Fibroblast of skin of right quadriceps (primary cell): ENCODE measurements at places on chromosomes 1 and 21.
A peak's percentile ranks its signal among the peaks of the same experiment; 100 is the strongest.

- peak; percentile 58 for DNase-seq
Measured at GRCh38 chr1:173669491-173669941, at the start of gene ANKRD45. ANKRD45 (minus strand) TSS chr1:173669851; CDS start chr1:173659418, 10,433 bp downstream.

- DNase-seq = peak; percentile 39
Measured at GRCh38 chr1:209291715-209292114, 291.8 kb upstream of the CAMK1G start.

DNA sequence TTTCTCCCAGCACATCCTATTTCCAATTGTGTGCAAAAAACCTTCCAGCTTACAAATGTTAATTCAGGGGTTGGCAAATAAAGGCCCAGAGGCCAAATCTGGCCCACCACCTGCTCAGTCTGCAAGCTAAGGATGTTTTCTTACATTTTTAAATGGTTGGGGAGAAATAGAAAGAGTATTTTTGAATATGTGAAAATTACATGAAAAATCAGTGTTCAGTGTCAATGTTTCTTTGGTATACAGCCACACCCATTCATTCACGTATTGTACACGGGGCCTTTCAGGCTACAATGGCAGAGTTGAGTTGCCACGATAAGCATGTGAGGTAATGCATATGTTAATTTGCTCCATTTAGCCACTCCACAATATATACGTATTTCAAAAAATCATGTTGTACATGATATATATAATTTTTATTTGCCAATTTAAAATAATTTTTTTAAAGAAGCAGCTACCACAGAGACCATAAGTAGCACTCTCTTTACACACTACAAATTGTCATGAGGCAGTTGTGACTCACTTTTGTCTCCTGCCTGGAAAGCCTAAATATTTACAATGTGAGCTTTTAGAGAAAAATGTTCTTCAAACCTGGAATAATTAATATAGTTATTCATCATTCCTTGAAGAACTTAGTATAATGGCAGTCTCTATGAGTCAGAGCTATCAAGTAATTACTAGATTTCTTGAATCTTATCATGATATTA, 189.6 kb downstream of the SMYD3 start:
- DNase-seq = peak; percentile 74

GRCh38 chr21:41600961-41601572, 93.1 kb upstream of the TMPRSS2 start:
- DNase-seq = no peak

DNA sequence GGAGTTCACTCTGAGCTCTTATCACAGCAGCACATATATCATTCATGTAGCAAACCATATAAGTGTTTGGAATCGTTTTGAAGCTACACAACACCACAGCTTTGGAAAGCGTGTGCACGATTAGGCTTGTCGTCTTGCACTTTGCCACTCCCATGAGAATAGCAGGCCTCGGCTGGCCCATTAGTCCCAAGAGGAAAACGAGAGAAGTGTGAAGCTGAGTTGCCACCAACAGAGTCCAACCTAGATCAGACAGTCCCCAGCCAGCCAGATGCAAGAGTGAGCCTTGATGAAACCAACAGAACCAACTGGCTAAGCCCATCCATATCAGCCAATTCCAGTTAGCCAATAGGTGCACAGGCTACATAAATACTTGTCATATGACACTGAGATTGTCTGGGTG, 238.4 kb downstream of the C1orf94 start:
- DNase-seq = no peak

GRCh38 chr1:70143048-70143659, 62.2 kb downstream of the LRRC40 start:
- peak; percentile 64 for DNase-seq

DNA sequence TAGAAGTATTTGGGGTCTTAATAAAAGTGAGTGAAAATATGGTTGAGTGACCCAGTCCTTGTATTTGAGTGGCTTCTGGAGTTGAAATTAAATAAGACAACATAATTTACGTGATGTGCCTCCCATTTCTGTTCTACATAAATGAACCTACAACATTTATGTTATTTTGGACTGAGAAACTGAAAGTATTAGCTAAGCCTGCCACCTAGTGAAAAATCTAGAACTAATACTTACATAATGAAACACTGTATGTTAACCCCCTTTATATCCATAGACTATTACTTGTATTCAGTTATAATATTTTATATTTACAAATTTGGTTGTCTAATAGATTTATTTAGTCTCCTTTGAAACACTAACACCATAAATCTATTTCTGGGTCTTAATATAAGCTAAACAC, 298.9 kb downstream of the KCNT2 start:
- DNase-seq = peak; percentile 41

DNA sequence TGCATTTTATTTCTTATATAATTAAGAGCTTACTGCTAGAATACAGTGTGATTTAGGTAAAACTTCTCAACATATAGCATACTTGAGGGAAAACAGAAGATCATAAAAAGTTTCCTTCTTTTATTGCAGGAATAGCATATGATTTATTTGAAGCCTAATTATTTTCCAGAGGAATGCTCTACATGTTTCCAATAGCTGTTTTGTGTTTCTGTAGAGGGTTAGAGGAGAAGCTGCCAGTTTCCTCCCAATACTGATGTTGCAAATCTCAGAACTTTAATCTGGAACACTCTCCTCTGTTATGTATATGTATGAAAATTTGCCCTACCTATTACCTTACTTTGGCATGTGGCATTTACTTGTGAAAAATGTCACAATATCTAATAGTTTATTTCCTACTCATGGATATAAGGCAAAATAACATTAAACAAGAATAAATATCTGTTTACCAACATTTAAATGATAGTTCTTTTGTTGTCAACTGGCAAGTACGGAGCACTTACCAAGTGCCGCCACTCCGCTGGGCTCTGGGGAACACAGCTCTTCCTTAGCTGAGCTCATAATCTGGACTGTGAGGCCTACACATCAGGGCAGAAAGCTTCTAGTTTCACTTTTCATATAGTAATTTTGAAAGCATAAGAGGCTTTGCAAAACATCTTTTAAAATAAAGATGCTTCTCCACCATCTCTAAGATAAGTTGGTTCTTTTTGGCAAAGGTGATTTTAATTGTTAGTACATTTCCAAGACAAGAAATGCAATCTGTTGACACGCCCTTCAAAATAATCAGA, 239.8 kb upstream of the C1orf105 start:
- DNase-seq = peak; percentile 61

DNA sequence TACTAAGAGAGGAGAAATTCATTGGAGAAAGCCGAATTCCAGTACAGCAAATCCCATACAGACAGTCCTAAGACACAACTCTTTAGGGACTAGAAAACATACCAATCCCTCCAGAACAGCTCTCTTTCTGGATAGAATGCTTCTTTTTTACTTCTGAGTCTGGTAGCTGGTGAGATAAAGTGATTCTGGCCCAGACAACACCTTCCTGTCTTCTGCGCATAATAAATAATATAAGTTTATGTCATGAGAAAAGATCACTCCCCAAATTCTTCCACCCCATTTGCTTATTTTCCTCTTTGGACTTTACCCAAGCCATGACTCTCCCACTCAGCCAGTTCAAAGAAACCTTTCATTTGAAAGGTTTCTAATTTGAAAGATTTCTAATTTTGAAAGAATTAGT, 98.4 kb downstream of the EDEM3 start:
- no peak for DNase-seq

- DNase-seq = no peak
Measured at GRCh38 chr1:938088-938683, 14.5 kb downstream of the SAMD11 start.

GRCh38 chr1:230759369-230760065, 12.3 kb downstream of the CAPN9 start:
- no peak for DNase-seq

GRCh38 chr21:43961382-43961909, 50.7 kb upstream of the TRAPPC10 start:
- no peak for DNase-seq

- DNase-seq = no peak
Measured at GRCh38 chr1:84407958-84408422, 9.7 kb downstream of the DNASE2B start.

GRCh38 chr1:219533280-219533679, 79.6 kb downstream of the ZC3H11B start:
- peak; percentile 77 for DNase-seq

GRCh38 chr1:212819726-212820125, 27.7 kb downstream of the SPATA45 start:
- DNase-seq = no peak

GRCh38 chr1:171902527-171902926, 61.2 kb downstream of the DNM3 start:
- DNase-seq = no peak

DNA sequence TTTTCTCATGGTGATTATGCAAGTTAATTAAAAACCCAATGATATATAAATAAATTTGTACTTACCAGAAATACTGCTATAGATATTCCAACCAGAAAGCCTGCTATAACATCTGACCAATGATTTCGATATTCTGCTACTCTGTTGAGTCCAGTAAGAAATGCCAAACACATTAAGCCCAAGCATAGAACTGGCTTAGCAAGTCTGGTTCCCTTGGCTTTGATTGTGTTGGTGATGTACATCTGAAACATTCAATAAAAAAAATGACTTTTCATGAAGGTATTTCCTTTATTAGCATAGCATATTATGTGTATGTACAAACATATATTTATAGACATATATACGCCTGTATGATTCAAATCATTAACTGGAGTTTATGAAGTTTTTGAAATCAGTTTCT, 82.8 kb downstream of the PLPPR5 start:
- DNase-seq = peak; percentile 47

GRCh38 chr1:226604560-226605317, 56.2 kb downstream of the STUM start:
- no peak for DNase-seq

GRCh38 chr1:194466706-194467105, 1280.3 kb upstream of the B3GALT2 start:
- no peak for DNase-seq
